ENCODE measurements at places on chromosomes 7 and 10.

DNA sequence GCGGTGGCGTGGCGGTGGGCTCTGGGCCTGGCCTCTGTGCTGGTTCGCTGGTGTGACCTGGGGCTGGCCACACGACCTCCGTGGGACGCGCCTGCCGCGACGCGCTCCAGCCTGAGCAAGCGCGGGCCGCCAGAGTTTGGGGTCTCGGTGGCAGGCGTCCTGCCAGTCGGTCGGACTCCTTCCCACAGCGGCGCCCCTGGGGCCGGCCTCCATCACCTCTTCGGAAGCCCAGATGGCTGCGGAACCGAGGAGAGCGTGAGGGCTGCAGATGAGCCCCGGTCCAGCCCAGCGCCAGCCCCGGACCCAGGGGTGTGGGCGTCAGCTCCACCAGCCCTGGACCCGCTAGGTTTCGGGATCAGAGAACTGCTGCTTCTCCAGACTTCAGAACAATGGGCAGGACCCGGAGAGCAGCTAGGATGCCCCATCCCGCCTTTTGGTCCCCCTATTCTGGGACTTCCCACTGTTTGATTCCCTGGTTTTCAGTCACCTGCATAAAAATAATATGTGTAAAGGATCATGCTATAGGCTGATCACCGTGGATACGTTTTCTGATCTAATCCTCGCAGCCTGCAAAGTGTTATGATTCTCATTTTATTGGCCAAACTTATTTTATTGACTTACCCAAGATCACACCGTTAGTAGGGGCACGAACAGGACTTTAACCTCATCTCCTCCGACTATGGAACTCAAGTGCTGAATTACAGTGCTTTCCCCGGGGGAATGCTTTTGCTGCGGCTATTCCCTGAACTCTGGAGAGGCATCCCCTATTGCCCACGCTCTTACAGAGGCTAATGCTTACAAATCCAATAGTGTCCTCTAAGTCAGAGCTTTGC lies 2.8 kb downstream of the CYP26C1 start:
- DNase-seq, result no peak

GRCh38 chr7:115533785-115534184 lies 496.8 kb downstream of the TFEC start:
- no peak for DNase-seq

DNA sequence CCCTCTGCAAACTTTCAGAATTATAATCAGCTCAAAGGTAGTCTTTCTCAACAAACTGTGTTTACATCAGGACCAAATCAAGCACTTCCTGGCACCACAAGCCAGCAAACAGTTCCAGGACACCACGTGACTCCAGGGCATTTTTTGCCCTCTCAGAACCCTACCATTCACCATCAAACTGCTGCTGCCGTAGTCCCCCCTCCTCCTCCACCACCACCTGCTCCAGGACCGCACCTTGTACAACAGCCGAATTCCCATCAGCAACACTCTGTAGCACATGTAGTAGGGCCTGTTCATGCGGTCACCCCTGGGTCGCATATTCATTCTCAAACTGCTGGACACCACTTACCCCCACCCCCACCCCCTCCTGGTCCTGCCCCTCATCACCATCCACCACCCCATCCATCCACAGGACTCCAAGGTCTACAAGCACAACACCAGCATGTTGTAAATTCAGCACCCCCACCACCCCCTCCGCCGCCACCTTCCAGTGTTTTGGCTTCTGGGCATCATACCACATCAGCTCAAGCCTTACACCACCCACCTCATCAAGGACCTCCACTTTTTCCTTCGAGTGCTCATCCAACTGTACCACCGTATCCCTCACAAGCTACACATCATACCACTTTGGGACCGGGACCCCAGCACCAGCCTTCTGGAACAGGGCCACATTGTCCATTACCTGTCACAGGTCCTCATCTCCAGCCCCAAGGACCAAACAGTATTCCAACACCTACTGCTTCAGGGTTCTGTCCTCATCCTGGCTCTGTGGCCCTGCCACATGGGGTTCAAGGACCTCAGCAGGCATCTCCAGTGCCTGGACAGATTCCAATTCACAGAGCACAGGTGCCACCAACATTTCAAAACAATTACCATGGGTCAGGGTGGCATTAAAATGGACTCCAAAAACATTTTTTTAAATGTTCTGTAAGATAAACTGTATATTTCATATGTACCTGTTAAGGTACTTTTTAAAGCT lies 98.7 kb downstream of the KMT2E start:
- no peak for DNase-seq

GRCh38 chr7:103689255-103689654 lies 243.2 kb upstream of the SLC26A5 start:
- DNase-seq, result no peak

DNA sequence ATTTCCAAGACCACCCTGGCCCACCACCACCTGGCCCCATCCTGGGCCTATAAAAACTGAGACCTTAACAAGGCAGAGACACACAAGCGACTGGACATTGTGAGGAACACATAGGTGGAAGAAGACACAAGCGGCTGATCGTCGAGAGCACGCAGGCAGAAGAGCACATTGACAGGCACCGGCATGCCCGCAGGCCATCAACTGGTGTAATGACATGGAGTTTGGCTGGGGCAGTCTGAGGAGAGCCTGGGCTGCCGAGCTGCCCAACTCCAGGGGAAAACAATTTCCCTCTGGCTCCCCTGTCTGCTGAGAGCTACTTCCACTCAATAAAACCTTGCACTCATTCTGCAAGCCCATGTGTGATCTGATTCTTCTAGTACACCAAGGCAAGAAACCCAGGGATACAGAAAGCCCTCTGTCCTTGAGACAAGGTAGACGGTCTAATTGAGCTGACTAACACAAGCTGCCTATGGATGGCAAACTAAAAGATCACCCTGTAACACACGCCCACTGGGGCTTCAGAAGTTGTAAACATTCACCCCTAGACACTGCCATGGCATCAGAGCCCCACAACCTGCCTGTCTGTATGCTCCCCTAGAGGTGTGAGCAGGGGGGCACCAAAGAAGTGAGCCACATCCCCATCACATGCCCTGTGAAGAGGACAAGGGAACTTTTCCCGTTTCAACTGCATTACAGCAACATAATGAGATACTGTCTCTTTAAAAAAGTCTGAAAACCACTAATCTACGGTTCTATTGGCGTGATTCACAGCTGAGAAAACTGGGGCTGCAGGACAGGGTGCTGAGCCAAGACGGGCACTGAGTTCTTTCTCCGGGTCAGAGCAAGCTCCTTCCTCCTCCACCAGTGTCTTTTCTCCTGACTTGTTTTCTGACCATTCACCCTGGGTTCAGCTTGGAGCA lies 18.5 kb upstream of the TNS3 start:
- no peak for DNase-seq

DNA sequence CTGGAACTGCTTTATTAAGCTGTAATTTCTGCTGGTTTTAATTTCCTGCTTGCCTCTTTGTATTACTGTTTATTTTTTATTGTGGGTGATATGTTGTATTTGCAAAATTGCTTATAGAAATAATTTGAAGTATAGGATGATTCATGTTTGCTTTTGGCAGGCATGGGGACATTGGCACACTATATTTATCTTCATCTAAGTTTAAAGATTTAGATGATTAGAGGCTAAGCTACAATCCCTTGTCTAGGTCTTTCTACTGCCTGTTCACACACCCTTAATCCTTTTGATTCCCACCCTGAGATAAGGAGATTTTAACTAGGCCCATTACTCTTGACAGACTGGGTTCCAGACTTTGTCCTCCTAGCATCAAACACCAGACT lies 182.8 kb upstream of the KAT6B start:
- DNase-seq, result peak; percentile 33

DNA sequence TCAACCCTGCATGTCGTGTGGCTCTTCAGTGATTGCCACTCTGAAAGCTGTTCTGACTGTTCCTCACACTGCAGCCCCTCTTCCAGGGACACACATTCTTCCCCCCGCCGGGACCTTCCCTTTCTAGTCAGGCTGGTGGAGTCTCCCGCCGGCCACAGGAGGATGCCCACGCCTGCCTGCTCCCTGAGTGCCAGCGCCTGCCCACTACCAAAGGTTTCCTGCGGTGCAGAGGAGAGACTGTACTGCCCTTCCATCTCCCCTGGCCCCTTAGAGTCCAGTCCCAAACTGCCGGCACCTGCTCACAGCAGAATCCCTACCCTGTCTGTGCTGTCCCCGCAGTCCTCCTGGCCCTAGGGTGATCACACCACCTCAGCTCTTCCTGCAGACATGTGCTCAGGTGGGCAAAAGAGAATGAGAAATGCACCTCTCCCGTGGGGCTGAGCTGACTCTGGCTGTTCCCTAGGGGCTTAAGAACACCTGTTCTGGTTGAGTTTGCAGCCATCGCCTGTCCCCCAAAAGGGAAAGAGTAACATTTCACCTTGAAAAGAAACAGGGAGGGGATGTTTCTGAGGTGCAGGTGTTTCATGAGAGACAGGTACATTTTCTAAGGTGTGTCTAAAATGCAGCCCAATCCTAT lies 1.4 kb downstream of the PODXL start:
- no peak for DNase-seq

- no peak for DNase-seq
Measured at GRCh38 chr10:122130474-122131110, 140.5 kb upstream of the BTBD16 start.

GRCh38 chr10:133247681-133248333 lies 10.2 kb downstream of the VENTX start:
- no peak for DNase-seq

GRCh38 chr10:35638101-35638500 lies 4.0 kb downstream of the FZD8 start:
- no peak for DNase-seq

- no peak for DNase-seq
Measured at GRCh38 chr7:30879139-30880124, 32.2 kb upstream of the AQP1 start.

DNA sequence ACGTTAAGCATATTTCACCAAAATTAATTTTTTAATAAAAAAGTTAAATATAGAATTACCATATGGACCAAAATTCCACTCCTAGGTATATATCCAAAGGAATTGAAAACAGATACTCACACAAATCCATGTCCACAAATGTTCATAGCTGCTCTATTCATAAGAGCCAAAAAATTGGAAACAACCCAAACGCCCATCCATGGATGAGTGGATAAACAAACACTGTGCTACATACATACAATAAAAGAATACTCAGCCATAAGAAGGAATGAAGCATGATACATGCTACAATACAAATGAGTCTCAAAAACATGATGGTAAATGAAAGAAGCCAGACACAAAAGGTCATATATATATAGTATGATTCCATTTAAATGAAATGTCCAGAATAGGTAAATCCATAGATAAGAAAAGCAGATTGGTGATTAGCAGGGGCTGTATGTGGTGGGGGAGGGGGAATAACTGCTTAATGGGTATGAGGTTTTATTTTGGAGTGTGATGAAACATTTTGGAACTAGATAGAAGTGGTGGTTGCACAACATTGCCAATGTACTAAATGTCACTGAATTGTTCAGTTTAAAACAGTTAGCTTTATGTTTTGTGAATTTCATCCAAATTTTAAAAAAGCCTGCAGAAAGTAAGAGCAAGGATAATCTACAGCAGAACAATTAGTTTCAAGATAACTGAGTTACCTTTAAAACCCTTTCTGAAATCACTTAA lies 101.2 kb upstream of the EFCAB10 start:
- no peak for DNase-seq

GRCh38 chr7:472640-472957 lies 47.0 kb downstream of the PDGFA start:
- DNase-seq, result no peak

DNA sequence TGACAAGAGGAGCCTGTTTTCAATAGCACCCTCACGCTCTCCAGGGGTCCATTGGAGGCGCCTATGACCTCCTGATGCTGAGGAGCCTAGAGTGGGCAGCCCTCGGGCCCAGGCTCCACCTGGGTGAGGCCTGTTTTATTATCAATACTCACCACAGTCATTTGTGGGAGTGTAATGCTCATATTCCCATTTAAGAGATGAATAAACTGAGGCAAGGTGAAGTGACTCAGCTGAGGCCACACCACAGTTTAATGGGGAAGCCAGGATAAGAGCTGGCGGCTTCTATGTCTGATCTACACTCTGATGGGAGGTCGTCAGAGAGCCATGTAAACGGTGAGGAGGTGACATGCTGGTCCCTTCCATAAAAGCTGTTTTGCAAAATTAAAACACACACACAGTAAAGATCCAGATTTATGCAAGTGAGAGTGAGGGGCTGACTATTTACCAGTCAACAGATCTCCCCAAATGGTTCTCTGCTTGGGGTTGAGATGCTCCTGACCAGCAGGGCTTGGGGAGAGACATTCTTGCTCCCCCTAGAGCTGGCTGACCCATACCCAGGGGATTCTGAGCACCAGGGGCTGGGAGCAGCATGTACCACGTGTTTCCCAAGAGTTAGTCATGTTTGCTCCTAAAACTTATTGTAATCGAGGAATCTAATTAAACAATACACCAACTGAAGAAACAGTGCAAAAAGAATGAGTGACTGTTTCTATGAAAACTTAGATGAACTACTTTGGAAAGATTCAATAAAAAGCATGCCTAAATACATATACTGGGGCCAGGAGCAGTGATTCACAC lies 81.0 kb upstream of the INSIG1 start:
- no peak for DNase-seq

DNA sequence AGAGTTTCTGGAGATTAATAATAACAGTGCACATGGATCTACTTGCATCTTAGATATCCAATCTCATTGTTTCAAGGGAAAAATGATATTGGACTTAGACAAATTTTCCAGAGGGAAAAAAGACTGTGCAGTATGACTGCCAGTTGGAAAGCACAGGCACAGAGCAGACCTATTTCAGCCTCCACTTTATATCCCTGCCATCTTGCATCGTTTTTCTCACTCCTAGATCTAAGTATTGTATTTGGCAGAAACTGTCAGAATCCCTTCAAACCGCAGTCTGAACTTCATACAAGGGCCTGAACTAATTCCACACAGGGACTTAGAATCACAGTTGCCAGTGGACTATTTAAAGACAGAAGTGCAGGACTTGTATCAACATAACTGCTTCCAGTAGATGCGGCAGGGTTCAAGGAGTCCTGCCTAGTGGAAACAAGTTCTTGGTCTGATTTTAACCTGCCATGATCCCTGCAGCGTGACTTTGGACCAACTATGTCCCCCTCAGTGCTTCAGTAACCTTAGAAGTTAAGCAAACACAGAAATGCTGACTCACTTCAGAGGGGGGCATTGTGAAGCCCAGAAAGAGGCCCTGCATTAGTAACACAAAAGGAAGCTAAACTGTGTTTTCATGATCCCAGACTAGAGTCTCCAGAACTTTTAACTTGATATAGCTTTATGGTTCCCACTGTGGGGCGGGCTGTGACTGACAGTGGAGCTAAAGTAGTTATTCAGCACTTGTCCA lies 95.7 kb upstream of the PALS2 start:
- no peak for DNase-seq

DNA sequence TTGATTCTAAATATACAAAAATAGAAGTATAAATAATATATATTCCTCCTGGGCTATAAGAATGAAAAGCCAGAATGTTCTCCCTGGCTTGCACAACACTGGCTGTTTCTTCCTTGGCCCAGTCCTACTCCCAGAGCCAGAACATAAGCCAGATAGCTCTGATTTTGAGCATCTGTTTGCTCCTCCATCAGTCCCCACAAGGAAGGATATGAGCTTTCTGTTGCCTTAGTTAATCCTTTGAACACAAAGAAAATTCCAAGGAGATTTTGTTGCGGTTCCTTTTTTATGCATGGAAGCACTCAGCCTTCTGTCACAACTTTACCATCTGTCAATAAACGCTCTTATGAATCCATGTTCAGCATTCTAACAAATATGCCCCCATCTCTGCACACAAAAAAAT lies 361.8 kb downstream of the IPMK start:
- peak; percentile 75 for DNase-seq

All from D341Med (cell line).